ENCODE measurements at places on chromosomes 7 and 10. TPM values are rescaled to one million over a fixed set of nuclear protein-coding genes. Genes with fewer than 3 reads are reported as not detected.

GRCh38 chr10:22673785-22674572, 40.4 kb downstream of the PIP4K2A start:
- no peak overlapping the region for H3K4me3 ChIP-seq
- H3K27ac ChIP-seq = no peak overlapping the region
- H3K4me1 ChIP-seq = peaks cover 36% of the 10 kb centered on the region
- no peak for DNase-seq
- H3K36me3 ChIP-seq = no peaks in the 10 kb centered on the region
- no peaks in the 10 kb centered on the region for H3K27me3 ChIP-seq

ABCB4 gene
- 0.41 TPM for total RNA-seq

DNA sequence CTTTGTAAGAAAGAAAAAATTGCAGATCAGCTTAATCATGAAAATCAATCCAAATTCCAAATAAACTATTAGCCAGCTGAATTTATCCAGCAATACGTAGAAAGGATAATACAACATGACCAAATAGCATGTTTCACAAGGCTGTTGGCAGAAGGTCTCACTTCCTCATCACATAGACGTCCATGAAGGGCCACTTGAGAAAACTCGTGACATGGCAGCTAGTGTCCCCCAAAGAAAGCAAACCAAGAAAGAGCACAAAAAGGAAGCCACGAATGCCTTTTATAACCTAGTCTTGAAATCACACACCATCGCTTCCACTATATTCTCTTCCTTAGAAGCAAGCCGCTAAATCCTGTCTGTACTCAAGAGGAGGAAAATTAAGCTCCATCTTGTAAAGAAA, 105.6 kb upstream of the NRBF2 start:
- H3K27me3 ChIP-seq = no peaks in the 10 kb centered on the region
- H3K4me1 ChIP-seq = no peaks in the 10 kb centered on the region
- DNase-seq = no peak
- no peak overlapping the region for H3K4me3 ChIP-seq

DNA sequence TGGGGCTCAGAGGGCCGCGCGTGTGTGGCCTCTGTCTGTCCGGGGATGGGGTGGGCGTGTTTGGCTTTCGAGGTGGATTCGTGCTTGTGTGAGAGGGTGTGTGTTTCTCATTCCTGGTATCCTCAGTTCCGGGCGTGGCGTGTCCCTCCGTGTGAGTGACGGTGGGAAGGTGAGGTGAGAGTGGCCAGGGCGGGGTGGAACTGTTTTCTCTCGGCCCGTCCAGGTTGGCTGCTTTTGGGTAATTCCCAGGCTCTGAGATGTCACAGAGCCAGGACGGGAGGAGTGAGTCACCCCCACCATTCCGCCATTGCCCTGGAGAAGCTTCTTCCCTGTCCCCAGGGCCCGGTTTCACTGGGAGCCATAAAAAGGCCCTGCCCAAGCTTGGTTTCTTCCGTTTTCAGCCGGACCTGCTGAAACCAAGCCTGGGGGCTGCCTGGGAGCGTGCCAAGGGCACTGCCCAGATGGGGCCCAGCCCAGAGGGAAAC, 21.3 kb upstream of the CLDN4 start:
- no peaks in the 10 kb centered on the region for H3K4me1 ChIP-seq
- H3K4me3 ChIP-seq = no peak overlapping the region
- H3K27me3 ChIP-seq = peaks cover 7% of the 10 kb centered on the region
- H3K36me3 ChIP-seq = no peaks in the 10 kb centered on the region

GRCh38 chr7:66181329-66181728, 23.8 kb upstream of the TPST1 start:
- no peak for DNase-seq
- H3K4me3 ChIP-seq = no peak overlapping the region
- no peaks in the 10 kb centered on the region for H3K27me3 ChIP-seq
- no peaks in the 10 kb centered on the region for H3K36me3 ChIP-seq
- no peak overlapping the region for H3K27ac ChIP-seq

DNA sequence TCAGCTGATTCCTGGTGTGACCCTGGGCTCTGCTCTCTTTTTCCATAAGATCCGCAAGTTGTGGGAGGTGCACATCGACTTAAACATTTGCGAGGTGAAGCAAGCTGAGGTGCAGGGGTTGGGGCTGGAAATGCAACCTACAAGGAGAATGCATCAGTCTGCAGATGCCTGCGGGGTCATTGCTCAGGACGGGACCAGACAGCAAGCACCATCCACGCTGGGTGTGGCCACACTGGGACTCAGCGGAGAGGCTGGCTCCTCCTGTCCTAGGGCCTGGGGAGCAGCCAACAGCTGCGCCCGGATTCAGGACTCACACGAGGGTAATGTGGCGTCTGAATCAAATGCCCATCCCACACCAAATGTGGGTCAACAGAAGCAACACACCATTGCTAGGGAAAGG, 33.8 kb downstream of the STK32C start:
- H3K4me1 ChIP-seq = peaks cover 7% of the 10 kb centered on the region
- no peaks in the 10 kb centered on the region for H3K27me3 ChIP-seq
- H3K4me3 ChIP-seq = no peak overlapping the region
- H3K27ac ChIP-seq = no peak overlapping the region

OPALIN gene
- not detected for total RNA-seq

- no peaks in the 10 kb centered on the region for H3K36me3 ChIP-seq
- H3K27me3 ChIP-seq = no peaks in the 10 kb centered on the region
- no peak for DNase-seq
- H3K4me3 ChIP-seq = no peak overlapping the region
These were observed 61.1 kb downstream of the CAV1 start for GRCh38 chr7:116585967-116586366.

DNA sequence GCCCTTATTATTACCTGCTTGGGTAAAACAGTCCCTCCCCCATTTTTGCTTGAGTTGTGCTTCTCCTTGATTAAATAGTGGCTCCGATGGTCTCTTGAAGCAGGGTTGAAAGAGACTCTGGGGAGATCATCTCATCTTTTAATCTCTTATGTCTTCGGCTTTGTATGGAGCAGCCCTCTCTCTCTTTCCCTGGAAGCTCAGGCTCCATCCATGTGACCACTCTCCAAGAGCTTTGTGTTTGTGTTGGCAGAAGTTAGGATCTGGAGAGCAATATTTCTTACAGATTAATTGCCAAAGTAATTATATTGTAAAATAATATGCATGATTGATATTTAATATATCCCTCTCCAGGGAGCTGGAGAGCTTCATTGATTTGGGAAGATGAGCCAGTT, 76.9 kb downstream of the LRRC4 start:
- no peak overlapping the region for H3K27ac ChIP-seq
- H3K27me3 ChIP-seq = no peaks in the 10 kb centered on the region
- peaks cover 21% of the 10 kb centered on the region for H3K4me1 ChIP-seq
